SK-N-SH (cell line): ENCODE measurements at places on chromosomes 16 and 17.

- no peak overlapping the region for H3K4me3 ChIP-seq
- no peaks in the 10 kb centered on the region for H3K27me3 ChIP-seq
- DNase-seq = no peak
- no peaks in the 10 kb centered on the region for H3K4me1 ChIP-seq
- H3K27ac ChIP-seq = no peak overlapping the region
- H3K36me3 ChIP-seq = peaks cover 43% of the 10 kb centered on the region
Observed at GRCh38 chr16:71670537-71670936, 44.6 kb downstream of the MARVELD3 start.

DNA sequence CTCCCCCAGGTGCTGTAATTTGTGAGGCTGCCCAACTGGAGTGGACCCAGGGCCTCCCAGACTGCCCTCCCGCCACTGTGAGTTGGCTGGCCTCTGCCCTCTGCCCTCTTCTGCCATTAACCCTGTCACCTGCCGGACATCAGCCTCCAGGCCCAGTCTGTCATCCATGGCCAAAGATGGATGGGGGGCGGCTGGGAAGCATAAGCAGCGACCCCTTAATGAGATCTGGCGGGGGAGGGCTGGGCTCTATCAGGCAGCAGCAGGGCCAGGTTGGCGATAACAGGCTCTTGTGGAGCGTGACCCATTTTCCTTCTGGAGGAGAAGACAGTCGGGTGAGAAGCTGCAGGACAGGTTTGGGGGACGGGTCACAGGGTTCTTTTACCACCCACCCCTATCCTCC lies 25.3 kb downstream of the CDK5RAP3 start:
- no peak overlapping the region; the same call in 1 of the 2 replicates for H3K4me3 ChIP-seq
- DNase-seq = peak; percentile 88
- no peak overlapping the region for H3K27ac ChIP-seq
- no peaks in the 10 kb centered on the region for H3K36me3 ChIP-seq
- H3K27me3 ChIP-seq = no peaks in the 10 kb centered on the region
- peaks cover 74% of the 10 kb centered on the region for H3K4me1 ChIP-seq

GRCh38 chr17:33019161-33019890 lies 27.7 kb downstream of the SPACA3 start:
- H3K27ac ChIP-seq = no peak overlapping the region
- DNase-seq = no peak

GRCh38 chr16:56119133-56119532 lies 72.2 kb upstream of the GNAO1 start:
- DNase-seq = no peak
- H3K4me1 ChIP-seq = peaks cover 19% of the 10 kb centered on the region
- H3K4me3 ChIP-seq = no peak overlapping the region
- H3K27ac ChIP-seq = no peak overlapping the region
- H3K27me3 ChIP-seq = no peaks in the 10 kb centered on the region

DNA sequence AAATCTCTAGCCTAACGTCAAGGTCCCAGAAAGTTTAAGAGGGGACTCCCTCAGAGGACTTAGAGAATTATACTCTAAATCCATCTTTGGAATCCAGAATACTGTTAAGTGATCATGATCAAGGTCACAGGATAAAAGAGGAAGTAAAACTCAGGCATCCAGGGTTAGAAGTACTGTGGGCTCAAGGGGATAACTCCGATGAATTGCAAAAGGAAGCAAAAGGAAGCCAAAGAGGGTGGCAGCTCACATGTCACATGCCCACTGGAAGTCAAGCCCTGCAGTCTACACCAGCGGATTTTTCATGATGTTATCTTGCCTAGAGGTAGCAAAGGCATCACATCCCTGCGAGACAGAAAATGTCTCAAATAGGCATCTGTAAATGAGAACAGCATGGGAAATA lies 3.8 kb downstream of the ZNF821 start:
- H3K27me3 ChIP-seq = no peaks in the 10 kb centered on the region
- no peak overlapping the region for H3K4me3 ChIP-seq
- no peak overlapping the region for H3K27ac ChIP-seq

- DNase-seq = no peak
- no peak overlapping the region for H3K4me3 ChIP-seq
- H3K27me3 ChIP-seq = no peaks in the 10 kb centered on the region
- no peak overlapping the region for H3K27ac ChIP-seq
- H3K36me3 ChIP-seq = no peaks in the 10 kb centered on the region
Observed at GRCh38 chr17:13410874-13411273, 190.9 kb downstream of the HS3ST3A1 start.

GRCh38 chr17:69729944-69730343 lies 315.4 kb downstream of the MAP2K6 start:
- no peak overlapping the region for H3K27ac ChIP-seq
- H3K27me3 ChIP-seq = no peaks in the 10 kb centered on the region
- H3K4me1 ChIP-seq = peaks cover 8% of the 10 kb centered on the region
- H3K4me3 ChIP-seq = no peak overlapping the region
- no peak for DNase-seq

DNA sequence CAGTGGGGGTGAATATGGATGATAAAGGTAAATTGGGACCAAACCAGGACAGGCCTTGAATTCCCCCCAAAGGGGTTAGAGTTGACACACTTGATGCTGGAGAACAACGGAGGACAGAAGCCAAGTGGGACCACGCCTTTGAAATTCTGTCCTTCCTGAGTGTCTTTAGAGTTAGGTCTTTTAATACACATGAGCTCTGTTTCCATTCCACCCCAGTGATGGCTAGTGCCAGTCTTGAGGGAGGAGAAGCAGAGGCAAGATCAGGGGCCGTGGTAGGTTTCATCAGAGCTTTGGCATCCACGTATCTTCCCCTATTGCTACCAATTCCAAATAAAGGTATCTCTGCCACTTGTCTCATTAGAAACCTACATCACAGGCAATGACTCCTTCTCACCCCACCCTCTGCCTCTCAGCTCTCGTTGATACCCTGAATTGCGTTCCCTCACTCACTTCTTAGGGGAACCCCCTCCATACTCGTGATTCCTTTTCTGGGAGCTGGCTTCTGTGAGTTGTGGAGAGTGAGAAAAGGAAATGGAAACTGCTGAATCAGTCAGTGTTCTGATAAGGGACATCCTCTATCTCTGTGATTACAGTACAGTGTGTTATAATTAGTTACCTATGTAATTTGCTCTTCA lies 2.4 kb upstream of the CCL3L1 start:
- no peaks in the 10 kb centered on the region for H3K4me1 ChIP-seq
- H3K27me3 ChIP-seq = peaks cover 53% of the 10 kb centered on the region
- H3K36me3 ChIP-seq = no peaks in the 10 kb centered on the region
- no peak for DNase-seq
- no peak overlapping the region for H3K4me3 ChIP-seq

DNA sequence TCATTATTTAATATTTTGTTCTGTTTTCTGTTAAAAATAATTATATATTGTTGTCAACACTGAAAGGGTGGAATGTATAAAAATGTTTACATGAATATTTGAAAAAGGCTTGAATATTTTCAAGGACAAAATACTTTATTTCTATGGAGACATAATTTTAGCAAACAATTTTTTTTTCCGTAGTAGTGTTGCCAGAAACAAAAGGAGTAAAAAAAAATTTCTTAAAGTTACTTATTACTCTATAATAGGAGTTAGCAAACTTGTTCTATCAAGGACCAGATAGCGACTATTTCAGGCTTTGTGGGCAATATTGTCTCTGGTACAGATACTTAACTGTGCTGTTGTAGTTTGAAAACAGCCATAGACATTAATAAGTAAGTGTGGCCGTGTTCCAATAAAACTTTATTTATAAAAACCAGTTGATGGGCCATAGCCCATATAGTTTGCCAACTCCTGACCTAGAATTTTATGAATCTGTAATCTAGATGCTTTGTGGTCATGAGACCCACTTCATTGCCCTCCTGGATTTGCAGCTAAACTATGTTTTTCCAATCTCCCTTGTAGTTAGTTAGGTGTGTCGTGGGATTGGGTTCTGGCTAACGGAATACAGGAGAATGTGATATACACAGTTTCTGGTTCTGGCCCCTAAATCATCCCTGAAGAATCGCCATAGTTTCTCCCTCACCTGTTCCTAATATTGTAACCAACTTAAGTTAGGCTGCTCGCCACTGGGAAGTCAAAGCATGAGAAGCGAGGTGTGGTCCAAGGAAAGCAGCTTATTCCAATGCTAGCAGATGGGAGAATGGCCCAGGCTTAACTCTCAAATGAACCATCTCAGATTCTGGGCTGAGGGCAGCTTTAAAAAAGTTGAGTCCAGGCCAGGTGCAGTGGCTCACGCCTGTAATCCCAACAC lies 153.6 kb downstream of the ABCA8 start:
- no peak overlapping the region for H3K4me3 ChIP-seq
- no peaks in the 10 kb centered on the region for H3K36me3 ChIP-seq
- H3K27me3 ChIP-seq = no peaks in the 10 kb centered on the region
- no peak for DNase-seq
- H3K27ac ChIP-seq = no peak overlapping the region
- H3K4me1 ChIP-seq = peaks cover 7% of the 10 kb centered on the region; the same call in 1 of the 2 replicates

- no peak overlapping the region for H3K4me3 ChIP-seq
- peak overlapping the region; percentile 96 for H3K27ac ChIP-seq
- H3K36me3 ChIP-seq = no peaks in the 10 kb centered on the region
- H3K4me1 ChIP-seq = peaks cover 65% of the 10 kb centered on the region
Observed at GRCh38 chr17:17032131-17032692, 10.0 kb upstream of the MPRIP start.

DNA sequence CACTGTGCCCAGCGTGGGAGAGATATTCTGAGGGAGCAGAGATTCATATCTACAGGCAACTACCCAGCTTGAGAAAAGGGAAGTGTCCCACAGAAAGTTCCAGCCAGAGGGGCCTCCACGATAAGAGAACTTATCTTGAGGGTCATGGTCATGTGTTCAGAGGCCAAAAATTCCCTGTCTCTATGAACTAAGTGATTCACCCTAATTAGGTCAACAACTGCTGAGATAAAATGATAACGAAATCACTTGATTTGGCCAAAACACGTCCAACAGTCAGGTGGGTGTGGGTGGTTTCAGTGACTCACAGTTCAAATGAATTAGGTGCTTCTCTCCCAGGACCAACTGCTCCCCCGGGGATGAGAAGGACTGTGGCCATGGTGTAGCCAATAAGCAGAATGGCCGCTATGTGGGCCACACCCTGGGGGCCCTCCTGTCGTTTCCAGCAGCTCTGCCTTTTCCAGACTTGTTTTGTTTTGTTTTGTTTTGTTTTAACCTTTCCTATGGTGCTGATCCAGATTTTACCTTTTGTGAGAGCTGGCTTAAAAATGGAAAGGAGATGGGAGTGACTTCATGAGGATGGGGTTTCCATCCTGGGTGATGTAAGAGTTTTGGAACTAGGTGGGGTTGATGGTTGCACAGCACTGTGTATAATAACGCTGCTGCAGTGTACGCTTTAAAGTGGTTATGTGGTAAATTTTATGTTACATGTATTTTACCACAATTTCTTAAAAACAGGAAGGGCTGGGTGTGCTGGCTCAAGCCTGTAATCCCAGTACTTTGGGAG lies 8.7 kb downstream of the DNAI2 start:
- no peak for DNase-seq
- H3K4me1 ChIP-seq = no peaks in the 10 kb centered on the region
- H3K4me3 ChIP-seq = no peak overlapping the region
- no peaks in the 10 kb centered on the region for H3K36me3 ChIP-seq
- no peak overlapping the region for H3K27ac ChIP-seq

GRCh38 chr17:16916557-16916920 lies 55.4 kb downstream of the TNFRSF13B start:
- no peaks in the 10 kb centered on the region for H3K36me3 ChIP-seq
- no peaks in the 10 kb centered on the region for H3K4me1 ChIP-seq
- H3K27me3 ChIP-seq = peaks cover 24% of the 10 kb centered on the region; the same call in 1 of the 2 replicates

- peaks cover 8% of the 10 kb centered on the region for H3K36me3 ChIP-seq
- H3K27ac ChIP-seq = peak overlapping the region; percentile 76
- peak overlapping the region; percentile 83 for H3K4me3 ChIP-seq
- no peaks in the 10 kb centered on the region for H3K27me3 ChIP-seq
- peaks cover 11% of the 10 kb centered on the region; the same call in 1 of the 2 replicates for H3K4me1 ChIP-seq
Observed at GRCh38 chr16:67807148-67807682, 526 bp downstream of the TSNAXIP1 start.

- no peaks in the 10 kb centered on the region for H3K4me1 ChIP-seq
- H3K4me3 ChIP-seq = no peak overlapping the region
- H3K36me3 ChIP-seq = no peaks in the 10 kb centered on the region
- no peak for DNase-seq
- H3K27me3 ChIP-seq = no peaks in the 10 kb centered on the region
- H3K27ac ChIP-seq = no peak overlapping the region
Observed at GRCh38 chr16:4175849-4176248, 59.6 kb upstream of the ADCY9 start.

DNA sequence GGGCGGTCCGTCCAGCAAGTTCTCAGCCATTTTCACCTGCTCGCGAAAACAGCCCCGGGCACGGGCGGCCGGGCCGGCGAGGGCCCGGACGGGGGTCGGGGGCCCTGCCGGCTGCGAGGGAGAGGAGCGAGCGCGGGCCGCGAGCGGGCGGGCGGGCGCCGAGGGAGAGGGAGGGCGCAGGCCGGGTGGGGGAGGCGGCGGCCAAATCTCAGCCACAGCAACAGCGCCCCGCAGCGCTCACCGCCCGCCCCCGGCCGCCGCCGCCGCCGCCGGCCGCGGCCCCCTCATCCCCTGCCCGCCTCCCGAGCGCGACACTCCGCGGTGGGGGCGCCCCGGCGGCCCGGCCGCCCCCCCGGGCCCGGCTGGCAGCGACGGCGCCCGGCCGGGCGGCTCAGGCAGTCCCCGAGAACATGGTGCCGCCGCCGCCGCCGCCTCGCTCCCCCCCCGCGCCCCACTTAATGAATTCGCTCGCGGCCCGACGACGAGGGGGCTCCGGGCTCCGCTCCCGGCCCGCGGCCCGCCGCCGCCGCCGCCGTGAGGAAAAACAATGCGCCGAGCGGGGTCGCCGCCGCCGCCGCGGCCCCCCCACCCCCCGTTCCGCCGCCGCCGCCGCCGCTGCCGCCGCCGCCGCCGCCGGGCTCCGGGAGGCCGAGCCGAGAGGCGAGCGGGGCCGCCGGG lies 487 bp downstream of the CREBBP start:
- H3K36me3 ChIP-seq = no peaks in the 10 kb centered on the region
- H3K4me3 ChIP-seq = peak overlapping the region; percentile 83
- no peak overlapping the region for H3K27ac ChIP-seq
- peaks cover 8% of the 10 kb centered on the region; the same call in 1 of the 2 replicates for H3K4me1 ChIP-seq

- H3K4me3 ChIP-seq = no peak overlapping the region
- no peak for DNase-seq
- H3K27me3 ChIP-seq = no peaks in the 10 kb centered on the region
- peaks cover 27% of the 10 kb centered on the region for H3K4me1 ChIP-seq
- peak overlapping the region; percentile 91 for H3K27ac ChIP-seq
- no peaks in the 10 kb centered on the region for H3K36me3 ChIP-seq
Observed at GRCh38 chr17:29595107-29595942, 2.4 kb downstream of the ANKRD13B start.

DNA sequence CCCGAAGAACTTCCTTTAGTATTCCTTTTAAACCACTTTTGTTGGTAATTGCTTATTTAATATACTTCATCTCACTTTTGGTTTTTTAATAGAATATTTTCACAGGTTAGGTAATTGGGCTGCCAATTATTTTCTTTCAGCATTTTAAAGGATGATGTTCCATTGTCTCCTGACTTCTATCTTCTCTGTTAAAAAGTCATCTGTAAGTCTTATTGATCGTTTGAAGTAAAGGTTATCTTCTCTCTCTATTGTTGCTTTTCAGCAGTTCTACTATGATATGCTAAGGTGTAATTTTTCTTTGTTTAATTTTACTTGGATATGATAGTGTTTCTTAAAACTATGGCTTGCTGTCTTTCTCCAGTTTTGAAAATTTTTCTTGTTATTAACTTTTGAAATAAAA lies 307.5 kb downstream of the MAP2K4 start:
- DNase-seq = no peak
- H3K27me3 ChIP-seq = no peaks in the 10 kb centered on the region
- no peak overlapping the region for H3K4me3 ChIP-seq
- no peaks in the 10 kb centered on the region for H3K36me3 ChIP-seq
- no peaks in the 10 kb centered on the region for H3K4me1 ChIP-seq
